ENCODE measurements at places on chromosomes 7 and 10.

DNA sequence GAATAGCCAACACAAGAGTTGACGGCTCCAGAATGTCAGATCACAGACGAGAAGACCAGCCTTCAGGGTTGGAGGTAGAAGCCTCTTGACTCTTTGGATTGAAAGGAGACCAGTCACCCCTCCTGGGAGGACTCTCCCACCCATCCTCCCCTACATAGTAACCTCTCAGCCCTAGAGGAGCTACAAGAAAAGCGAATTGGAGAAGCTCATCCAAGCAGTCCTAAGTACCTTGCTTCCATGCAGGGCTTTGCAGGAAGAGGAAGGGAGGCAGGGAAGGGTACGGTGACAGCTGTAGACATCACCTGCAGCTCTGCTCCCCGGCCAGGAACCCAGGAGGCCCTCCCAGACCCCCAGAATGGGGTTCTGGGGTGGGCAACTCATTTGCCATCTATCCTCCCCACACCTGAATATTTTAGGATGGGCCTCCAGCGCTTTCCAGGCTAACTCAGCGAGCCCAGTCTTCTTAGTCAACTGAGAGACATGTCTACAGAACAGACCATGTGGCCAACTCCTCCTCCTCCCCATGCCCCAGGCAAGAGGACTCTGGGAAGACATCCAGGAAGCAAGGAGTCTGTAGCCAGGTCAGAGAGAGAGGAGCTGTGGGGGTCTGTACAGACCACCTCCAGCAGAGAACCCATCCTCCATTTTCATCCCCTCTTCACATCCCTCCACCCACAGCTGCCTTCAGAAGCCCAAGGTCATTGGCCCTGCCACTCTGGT is 55.6 kb upstream of the LBX1 start:
- DNase-seq, result no peak

DNA sequence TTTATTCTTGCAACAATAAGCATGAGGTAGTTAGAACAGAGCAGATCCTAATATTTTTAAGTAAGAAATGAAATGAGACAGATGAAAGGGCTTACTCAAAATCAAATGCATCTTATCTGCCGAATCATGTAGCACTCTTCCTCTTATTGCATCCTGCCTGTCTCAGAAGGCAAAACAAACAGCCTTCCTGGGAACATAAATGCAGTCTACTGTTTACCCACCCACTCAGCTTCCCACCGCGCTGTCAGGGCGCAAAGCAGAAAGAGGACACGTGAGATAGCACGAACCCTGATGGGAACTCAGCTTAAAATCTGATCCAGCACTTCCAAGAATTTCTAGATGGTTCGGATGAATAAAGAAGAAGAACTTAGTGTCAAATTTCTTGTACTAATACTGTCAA is 114.4 kb upstream of the CDK1 start:
- no peak for DNase-seq

DNA sequence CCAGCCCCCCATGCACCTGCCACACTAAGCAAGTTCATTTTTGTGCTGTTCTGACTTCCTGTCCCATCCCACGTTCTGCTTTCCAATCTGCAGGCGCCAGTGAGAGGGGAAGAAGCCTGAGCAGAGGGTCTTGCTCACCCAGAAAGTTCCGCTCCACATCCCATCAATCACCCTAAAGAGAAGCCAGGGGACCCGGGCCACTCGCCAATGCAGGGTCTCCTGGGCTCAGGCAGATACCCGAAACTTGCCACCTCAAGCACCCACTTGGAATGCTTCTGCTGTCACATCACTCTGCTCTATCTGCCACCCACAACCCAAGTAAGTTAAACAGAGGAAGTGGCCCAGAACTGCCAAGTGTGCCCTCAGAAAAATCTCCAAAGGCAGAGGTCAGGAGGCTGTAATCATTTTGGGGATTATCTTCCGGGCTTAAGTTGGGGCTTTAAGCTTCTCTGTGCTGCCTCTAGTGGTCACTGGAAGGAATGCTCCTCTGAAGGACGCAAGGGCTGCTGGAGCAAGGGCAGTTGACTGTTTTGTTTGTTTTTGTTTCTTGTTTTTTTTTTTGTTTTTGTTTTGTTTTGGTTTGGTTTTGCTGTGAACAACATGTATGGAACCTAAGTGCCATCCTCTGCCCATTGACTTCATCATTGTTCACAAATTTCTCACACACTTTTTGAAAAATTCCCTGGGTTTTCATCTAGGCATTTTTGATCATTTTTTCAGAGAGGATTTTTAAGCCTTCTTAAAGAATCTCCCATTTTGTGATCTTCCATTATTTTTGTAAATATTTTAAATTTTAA is 25.5 kb downstream of the PRR15 start:
- no peak for DNase-seq

DNA sequence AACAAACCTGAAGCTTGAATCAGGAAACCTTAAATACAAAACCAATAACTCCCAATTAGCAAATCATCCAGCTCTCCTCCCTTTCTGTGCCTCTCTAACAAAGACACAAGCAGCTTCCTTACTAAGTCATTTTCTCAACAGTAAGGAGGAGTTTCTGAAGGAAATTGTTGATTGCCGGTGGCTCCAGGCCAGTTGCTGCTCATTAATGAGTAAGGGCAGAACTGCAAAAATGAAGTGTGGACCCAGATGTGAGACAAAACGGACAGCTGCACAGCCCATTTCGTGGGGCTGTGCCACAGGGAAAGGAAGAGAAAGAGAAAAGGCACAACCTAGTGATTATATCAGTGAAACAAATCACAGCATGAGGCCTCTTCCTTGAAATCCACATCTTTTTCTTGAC is 42.8 kb upstream of the RHOBTB1 start:
- no peak for DNase-seq

GRCh38 chr7:128108641-128109423 is 77.6 kb upstream of the LRRC4 start:
- DNase-seq, result no peak

- DNase-seq, result no peak
These were observed 25.3 kb downstream of the CFAP46 start for GRCh38 chr10:132916956-132917666.

- no peak for DNase-seq
These were observed 336.8 kb upstream of the IGFBP3 start for GRCh38 chr7:46257761-46258448.

- no peak for DNase-seq
These were observed 151.5 kb upstream of the FAM3C start for GRCh38 chr7:121547544-121548092.

All from caudate nucleus (tissue), 63 donors.